ENCODE measurements at places on chromosomes 7 and 10.

DNA sequence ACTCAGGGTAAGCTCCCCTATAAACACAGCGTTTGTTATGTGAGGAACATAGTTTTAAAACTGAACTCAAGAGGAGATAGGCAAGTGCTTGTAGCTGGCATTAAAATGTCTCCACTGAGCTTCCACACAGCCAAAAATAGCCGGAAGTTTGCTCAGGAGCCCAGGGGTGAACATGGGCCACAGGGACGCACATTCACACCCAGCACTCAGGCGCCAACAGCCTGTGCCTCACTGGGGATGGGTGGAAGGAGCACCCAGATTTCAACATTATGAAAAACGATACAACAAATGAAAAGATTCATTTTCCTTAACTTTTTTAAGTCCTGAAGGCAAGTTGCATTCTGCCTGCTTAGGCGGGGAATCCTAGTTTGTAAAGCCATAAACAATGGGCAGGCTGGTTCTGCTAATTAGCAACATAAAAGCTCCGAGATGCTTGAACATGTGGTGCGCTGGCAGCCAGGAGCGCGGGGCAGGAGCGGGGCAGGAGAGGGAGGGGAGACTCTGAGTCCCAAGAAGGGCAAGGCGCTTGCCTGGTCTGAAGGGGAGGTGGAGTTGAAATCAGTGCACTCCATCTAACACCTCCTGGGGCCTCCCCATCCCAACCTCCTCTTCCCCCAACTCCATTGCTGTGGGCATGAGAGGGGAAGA is 235.9 kb downstream of the COBL start:
- DNase-seq = no peak

- DNase-seq = no peak
Measured at GRCh38 chr7:51289623-51290303, 26.8 kb downstream of the COBL start.

DNA sequence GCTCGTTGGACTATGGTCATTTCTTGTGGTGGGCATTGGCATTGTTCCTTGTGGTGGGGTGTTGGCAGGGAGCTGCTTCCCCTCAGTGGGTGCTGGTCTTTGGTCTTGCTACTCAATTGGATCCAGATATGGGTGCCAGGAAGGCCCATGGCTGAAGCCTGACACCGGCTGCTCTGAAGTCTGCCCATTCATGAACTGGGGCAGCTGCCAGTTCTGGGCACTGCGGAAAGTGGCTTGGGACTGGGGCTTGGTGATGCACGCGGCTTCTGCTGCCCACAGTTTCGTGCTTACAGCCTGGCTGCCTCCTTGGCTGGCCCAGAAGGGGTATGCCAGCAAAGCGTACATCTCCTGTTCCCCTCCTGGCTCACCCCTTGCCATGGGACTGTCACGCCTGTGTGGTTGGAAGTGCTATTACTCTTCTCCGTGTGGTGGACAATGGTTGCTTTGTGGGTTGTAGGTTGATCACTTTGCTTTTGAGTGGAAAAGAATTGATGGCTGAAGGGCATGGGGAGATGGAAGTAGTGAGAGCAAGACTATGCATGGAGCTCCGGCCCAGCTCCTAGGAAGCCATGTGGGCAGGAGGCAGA is 54.7 kb downstream of the ADAMTS14 start:
- no peak for DNase-seq

DNA sequence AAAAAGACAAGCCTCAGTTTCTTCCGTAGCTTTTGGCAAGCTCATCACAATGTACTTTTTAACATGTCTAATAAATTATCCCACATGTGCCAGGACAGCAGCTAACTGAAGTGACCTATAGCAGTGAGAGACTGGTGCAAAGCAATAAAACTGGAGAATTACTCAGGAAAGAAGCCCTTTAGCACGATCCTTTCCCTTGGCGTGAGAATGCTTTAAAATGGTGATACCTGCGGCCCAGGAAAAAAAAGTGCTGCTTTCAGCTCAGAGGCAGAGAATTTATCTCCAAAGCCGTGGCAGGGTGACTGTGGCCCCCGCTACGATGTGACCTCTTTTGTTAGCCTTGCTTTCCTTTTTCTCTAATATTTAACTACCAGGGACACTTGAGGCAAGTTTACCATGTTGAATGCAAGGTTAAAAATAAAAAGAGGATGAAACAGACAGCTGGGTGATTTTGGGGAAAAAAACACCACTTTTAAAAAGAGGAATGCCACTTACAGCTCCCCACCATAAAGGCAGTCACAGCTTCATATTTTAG is 184.0 kb downstream of the FANK1 start:
- DNase-seq = no peak

GRCh38 chr10:115580239-115580638 is 487.1 kb downstream of the ATRNL1 start:
- DNase-seq = no peak

DNA sequence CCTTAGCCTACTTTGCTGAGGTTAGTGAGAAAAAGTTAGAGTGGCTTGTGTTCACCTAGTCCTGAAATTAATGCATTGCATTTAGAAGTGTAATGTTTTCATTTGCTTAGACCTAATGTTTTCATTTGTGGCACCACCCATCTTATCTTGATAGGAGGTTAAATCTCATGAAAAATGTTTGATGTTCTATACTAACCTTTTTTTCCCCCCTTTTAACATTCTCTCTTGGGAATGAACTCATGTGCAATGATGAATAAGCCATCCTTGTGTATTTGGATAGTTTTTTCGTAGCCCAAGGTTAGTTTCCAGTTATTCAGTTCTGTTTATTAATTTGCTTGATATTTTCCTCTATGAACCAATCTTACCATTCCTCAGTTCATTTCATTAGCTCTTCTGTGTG is 2.8 kb downstream of the FHIP2A start:
- no peak for DNase-seq

DNA sequence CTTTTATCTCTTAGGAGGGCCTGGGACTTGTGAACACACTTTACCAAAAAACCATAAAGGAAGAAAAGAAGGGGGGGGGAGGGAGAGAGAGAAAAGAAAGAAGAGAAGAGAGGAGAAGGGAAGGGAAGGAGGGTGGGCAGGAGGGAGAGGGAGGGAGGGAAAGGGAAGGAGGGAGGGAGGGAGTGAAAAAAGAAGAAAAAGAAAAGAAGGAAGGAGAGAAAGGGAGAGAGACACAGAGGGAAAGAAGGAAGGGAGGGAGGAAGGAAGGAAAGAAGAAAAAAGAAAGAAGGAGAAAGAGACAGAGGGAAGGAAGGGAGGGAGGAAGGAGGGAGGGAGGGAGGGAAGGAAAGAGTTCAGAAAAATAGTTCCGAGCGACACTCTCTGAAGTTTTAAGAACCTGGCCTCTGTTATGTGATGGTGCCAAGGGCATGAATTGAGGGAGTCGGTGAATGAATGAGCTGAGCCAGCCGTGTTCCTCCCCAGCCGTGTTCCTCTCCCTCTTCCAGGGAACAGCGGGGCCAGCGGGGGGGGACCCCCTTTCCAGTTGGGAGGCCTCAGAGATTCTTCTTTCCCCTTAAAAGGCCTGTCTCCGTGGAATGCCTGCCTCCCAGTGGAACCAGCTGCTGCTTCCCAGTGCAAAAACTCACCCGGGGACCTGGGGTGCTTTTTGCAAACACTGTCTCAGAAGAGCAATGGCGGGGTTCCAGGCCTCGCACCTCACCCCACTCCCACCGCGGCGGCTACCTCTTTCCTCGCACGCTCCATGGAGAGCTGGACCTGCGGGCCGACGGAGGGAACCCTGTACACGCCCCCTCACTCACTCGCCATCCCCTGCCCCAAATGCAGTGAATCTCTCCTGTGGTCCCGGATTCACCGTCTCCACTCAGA is 84.1 kb downstream of the FOXL3 start:
- no peak for DNase-seq

DNA sequence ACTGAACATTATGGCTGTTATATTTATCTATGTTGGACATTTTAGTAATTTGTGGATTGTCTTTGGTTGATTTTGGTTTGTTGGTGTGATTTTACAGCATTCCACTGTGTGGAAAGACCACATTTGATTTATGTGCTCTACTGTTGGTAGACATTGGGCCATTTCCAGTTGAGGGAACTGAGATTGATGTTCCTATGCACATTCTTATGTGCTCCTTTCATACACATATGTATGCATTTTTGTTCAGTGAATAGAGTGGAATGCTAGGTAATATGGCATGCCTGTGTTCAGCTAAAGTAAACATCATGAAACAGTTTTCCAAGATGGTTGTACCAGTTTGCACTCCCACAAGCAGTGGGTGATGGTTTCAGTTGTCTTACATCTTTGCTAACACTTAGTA is 15.1 kb downstream of the CACNB2 start:
- no peak for DNase-seq

Data from GM12878 (cell line).